NCI-H1417 treated with DMSO at 0.1 percent for 48 hours (cell line): ENCODE measurements at places on chromosomes 16 and 17.

- DNase-seq, result no peak
Observed at GRCh38 chr16:65779201-65779600, 587.3 kb upstream of the CDH5 start.

GRCh38 chr17:35775039-35775438 is 14.4 kb downstream of the C17orf50 start:
- no peak for DNase-seq

GRCh38 chr17:67829331-67829730 is 4.0 kb downstream of the BPTF start:
- no peak for DNase-seq

- no peak for DNase-seq
Observed at GRCh38 chr16:72202014-72202413, 30.1 kb upstream of the PMFBP1 start.

DNA sequence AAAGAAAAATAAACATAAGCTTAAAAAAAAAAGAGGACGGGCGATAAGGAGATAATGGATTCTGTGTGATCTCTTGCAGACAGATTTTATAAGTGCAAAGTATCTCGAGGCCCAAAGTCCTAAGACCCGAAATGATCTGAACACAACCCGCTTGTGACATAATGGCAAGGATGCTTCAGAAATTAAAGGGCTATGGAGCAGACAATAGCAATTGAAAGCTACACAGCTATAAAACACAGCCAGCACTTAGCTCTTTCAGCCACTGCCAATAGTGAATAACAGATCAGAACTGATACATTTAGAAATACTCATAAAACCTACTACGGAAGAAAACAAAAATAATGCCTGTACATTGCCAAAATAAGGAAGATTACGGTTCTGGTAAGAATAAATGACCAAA is 117.5 kb downstream of the ZFHX3 start:
- no peak for DNase-seq

- DNase-seq, result no peak
Observed at GRCh38 chr16:20648436-20648835, 49.0 kb downstream of the ACSM1 start.

DNA sequence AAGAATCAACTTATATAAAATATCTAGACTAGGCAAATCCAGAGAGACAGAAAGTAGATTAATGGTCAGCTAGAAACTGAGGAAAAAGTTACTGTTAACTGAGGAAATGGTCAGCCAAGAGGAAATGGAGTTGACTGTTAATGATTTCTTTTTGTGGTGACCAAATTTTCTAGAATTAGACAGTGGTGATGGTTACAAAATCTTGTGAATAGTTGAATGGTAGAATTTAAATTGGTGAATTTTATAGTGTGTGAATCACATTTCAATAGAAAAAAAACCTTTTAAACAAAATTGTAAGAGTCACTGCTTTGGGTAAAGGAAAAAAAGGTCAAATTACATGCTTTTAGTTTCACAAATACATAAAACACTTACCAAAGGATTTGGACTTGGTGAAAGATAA is 30.0 kb downstream of the APPBP2 start:
- DNase-seq, result no peak

DNA sequence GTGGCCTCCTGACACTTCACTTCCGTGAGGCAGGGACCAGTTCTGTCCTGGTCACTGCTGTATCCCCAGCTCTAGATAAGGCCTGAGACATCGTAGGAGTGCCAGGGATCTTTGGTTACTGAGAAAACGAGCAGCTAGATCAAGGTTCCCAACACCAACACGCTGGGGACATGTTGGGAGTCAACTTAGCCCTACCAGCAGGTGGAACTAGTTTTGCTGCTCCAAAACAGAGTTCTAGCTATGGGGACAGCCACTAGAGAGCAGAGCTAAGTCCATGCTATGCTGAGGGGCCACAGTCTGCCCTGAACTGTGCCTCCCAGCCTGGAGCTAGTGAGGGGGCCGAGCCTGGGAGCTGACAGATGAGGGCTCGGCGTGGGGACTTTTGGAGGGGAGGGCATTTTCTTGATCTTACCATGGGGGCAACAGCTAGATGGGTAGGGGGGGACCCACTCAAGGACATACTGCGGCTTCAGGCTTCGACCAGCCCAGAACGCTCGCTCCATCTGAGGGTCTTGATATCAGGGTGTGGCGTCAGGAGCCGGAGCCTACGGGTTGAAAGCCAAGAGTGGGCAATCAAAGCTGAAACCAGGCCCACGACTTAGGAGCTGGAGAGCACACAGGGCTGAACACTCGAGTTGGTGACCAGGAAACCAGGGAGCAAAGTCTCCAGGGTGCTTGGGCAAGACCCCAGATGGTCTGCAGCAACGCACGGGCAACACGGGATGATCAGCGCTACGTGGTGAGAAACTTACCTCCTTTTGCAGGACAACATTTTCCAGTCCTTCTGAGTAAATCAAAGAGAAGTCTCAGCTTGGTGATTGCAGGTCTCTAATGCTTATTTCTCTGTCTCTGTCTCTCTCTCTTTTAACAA is 13.4 kb downstream of the SNX20 start:
- DNase-seq, result no peak

DNA sequence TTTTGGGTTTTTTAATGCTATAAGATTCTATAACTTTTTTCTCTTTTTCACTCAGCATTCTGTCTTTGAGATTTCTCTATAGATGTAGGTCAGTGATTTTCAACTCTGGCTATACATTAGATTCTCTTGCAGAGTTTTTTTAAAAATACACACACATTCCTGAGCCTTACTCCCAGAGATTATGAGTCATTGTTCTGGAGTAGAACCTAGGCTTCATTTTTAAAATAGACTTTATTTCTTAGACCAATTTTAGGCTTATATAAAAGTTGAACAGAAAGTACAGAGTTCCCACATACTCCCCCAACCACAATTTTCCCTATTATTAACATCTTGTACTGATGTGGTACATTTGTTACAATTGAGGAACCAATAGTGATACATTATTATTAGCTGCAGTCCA is 63.3 kb downstream of the CYB561 start:
- no peak for DNase-seq

GRCh38 chr17:81277946-81278693 is 17.0 kb downstream of the SLC38A10 start:
- no peak for DNase-seq

- DNase-seq, result no peak
Observed at GRCh38 chr16:12589676-12590075, 214.0 kb downstream of the CPPED1 start.

DNA sequence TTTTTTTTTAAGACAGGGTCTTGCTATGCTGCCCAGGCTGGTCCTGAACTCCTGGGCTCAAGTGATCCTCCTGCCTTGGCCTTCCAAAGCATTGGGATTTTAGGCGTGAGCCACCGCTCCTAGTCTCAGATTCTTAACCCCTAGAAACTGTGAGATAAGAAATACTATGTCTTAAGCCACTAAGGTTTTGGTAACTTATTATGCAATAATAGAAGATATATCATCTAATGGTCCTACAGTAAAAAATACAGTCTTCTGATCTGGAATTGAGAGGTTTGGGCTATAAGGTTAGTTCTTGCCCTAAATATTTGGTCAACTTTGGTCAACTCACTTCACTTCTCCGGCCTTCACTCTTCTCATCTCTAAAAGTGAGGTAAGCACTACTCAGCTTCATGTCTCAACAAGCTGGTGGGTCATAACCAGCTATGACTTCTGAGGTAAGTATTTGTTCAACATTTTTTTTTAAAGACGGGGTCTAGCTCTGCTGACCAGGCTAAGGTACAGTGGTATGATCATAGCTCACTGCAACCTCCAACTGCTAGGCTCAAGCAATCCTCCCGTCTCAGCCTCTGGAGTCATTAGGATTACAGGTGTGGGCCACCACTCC is 14.7 kb downstream of the RAD51D start:
- no peak for DNase-seq

- no peak for DNase-seq
Observed at GRCh38 chr17:7102421-7102820, 12.2 kb downstream of the ASGR2 start.

DNA sequence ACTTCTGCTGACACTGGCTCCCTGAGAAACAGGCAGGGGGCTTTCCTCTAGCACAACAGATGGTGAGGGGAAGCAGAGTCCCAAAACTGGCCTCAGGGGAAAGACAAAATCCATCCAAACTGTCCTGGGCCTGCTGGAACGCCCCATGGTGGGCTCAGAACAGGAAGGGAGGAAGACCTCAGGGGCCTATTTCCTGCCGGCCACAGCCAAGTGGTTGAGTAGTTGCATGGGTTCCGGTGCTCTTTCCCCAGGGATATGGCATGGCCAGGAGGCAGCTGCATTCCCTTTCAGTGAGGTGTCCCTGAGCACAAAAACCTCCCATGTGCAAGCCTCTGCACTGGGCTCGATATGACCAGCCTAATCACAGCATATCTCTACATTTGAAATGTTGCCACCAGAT is 303.0 kb upstream of the IRX5 start:
- DNase-seq, result no peak

DNA sequence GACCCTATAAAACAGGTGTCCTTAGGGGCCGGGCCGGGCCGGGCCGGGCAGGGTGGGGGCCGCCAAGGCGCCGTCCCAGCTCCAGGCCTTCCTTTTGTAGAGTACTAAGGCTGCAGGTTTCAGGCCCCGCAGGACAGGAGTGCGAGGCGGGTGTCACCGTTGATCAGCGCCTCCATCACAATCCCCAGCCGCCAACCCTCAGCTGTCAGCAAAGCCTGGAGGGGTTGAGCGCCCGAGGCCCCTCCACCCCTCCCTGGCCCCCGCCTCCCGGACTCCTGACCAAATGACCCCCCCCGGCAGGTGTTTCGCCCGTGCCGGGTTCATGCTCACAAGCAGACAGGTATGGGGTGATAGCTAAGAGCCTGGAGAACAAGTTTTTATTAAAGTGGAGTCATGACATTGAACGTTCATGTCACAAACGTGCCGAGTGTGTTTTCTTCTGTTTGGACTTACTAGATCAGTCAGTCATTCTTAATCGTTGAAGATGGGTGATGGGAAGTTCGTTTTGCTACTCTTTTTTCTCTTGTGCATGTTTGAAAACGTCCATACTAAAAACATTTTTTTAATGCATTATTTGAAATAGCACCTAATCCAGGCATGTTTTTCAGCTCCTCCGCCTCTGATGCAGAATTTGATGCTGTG is 534 bp downstream of the ARL2BP start:
- DNase-seq, result no peak

GRCh38 chr16:67423015-67423414 is 6.7 kb upstream of the ZDHHC1 start:
- DNase-seq, result no peak

DNA sequence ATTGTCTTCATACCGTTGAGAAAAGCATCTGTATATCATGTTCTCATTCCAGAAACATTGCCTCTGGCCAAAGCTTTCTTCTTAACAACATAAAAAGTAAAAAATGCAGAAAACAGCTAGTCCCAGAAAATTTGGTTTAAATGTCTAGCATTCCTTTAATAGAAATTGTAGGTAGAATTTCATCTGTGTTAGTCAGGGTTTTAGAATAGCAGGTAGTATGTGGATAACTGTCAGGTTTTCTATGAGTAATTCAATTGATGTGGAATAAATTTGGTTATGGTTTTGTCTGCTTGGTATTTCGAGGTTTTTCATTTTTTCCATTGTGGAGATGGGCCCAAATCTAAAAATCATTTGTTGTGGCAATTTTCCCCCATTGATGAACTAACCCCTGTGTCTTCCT is 616.7 kb downstream of the KCNJ2 start:
- no peak for DNase-seq

GRCh38 chr17:4708436-4708835 is 2.0 kb upstream of the ARRB2 start:
- DNase-seq, result no peak

DNA sequence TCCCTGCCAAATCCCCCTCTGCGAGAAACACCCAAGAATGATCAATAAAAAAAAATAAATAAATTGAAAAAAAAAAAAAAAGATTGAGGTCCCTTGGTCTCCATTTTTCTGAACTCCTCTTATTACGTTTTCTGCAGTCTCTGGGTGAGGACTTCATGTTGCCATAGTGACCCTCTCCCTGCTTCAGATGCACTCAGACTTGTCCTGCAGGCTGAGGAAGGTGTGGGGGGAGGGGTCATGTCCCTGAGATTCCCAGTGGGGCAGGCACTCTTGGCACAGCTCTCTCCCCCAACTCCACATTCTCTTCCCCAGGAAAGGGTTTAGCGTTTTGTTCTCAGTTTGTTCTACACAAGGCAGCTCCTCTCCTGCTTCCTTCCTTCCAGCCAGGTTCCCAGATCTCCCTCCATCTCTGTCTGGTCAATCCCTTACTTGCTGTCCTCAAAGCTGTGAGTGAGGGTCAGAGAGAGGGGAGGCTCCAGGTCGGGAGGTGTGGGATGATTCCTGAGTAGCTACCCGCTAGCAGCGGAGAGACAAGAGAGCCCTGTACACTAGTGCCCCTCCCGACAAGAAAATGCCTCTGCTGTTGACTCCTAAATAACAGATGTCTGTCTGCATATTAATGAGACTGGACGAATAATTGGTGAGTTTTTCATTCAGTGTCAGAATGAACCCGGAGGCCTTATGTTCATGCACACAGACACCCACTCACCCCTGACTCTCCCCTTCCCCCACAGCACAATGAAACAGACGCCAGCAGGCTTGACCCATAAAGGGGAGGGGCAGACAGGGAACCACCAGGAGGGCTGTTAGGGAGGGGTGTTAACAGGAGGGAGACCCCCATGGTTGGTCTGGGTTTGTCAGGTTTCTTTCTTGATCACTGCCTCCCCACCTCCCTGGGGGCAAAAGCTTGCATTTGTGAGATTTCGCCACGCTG is 9.2 kb downstream of the RND2 start:
- DNase-seq, result no peak

GRCh38 chr16:27690608-27691007 is 140.7 kb downstream of the KATNIP start:
- no peak for DNase-seq

GRCh38 chr16:27829975-27830374 is 233.5 kb downstream of the GSG1L start:
- DNase-seq, result no peak

DNA sequence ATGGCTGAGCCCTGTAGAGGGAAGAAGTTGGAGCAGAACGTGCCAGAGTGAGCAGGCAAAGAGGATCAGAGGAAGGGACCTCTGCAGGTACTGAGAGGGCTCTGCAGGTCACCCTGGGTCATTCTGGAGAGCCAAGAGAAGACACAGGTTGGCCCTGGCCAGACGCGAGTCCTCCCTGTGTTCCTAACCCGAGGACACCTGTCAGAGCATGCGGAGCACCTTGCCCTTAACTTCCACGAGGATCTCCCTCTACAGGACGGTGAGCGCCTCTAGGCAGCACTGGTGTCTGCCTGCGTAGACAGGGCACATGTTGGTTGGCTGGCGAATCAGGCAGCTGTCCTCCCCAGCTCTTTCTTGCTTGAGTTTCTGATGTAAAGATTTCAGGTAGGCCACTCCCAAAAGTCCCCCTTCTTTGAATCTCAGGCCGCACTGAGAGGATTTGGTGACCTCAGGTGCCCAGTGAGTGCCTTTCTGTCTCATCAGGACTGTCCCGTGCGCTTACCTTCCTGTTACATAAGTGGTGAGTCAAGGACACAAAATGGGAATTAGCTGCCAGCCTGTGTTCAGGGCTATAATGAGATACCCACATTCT is 45.3 kb downstream of the MPRIP start:
- DNase-seq, result no peak

DNA sequence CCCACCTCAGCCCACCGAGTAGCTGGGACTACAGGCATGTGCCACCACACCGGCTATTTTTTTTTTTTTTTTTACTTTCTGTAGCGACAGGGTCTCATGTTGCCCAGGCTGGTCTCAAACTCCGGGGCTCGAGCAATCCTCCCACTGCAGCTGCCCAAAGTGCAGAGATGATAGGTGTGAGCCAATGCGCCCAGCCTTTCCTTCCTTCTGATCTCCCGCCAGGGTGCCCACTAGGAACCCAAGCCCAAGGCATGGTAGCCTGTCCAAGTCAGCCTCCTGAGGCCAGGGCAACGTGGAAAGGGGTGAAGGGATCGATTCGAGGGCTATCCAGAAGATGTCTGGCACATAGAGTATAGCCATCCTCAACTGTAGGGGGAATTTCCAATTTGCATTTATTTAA is 9.6 kb upstream of the CREBBP start:
- no peak for DNase-seq
